ENCODE measurements at places on chromosomes 12 and 14. TPM values are rescaled to one million over a fixed set of nuclear protein-coding genes. Genes with fewer than 3 reads are reported as not detected.
A peak's percentile ranks its signal among the peaks of the same experiment; 100 is the strongest.

Gene OR6C4
- not detected for polyA plus RNA-seq

Gene CCDC177
- polyA plus RNA-seq: 0.05 TPM

- peak; percentile 22 for DNase-seq
Measured at GRCh38 chr12:81300454-81300853, 222.6 kb downstream of the ACSS3 start.

- no peak for DNase-seq
Measured at GRCh38 chr12:122754790-122755189, 2.2 kb downstream of the DENR start.

DNA sequence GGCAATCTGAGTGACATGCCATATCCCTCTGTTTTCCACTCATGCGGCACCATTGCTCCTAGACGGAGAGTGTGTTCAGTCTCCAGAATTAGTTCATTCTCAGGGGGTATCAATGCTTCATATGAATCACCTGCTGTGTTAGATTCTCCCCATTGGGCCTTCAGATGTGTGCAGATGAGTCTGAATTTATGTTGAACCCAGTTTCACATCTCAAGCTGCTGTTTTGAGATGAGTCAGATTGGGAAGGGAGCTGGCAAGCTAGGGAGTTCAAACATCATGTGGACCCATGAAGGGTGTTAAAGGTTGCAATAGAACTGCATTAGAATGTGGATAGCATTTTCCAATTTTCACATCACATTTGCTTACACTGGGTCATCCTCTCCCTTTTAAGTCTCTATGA, 46.9 kb upstream of the KCNA1 start:
- DNase-seq: no peak

DNA sequence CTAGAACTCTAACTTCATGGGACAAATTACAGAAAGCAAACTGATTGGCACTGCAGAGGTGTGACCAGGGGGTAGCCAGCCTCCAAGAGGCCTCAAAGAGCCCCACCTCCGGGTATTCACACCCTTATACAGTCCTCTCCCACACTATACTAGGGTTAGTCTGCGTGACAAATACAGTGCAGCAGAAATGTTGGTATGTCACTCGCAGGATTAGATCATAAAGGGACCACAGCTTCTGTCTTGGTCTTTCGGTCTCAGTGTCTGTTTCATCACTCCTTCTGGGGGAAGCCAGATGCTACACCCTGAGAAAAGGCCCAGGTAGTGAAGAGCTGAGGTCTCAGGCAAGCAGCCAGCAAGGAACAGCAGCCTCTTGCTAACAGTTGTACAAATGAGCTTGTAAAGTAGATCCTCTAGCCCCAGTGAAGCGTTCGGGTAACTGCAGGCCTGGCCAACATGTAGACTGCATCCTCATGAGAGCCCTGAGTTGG, 68.9 kb upstream of the SAV1 start:
- DNase-seq: no peak

DNA sequence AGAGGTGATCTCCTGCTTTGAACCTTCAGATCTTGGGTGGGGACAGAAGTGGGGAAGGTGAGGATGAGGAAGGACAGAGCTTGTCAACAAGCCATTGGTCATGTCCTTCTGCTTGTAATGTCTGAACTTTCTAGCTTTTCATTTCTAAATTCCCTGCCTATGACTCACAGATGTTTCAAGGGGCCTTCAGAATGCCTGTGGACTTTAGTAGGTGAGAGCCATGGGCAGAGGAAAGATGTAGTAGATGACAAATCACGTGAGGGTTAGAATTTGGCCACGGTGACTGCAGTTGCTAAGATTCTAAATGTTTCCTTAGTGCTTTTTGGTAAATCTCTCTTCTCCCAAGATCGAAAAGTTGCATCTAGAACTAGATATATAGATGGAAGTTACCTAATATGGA, 18.7 kb upstream of the CREBL2 start:
- no peak for DNase-seq
